NCI-H460 (cell line): ENCODE measurements at places on chromosomes 11 and 22. TPM values are rescaled to one million over a fixed set of nuclear protein-coding genes. Genes with fewer than 3 reads are reported as not detected.

GRCh38 chr11:30786256-30787110 is 200.3 kb upstream of the MPPED2 start:
- DNase-seq: no peak

GRCh38 chr22:44357966-44358465 is 45.3 kb upstream of the SHISAL1 start:
- no peak for DNase-seq

GRCh38 chr11:124801014-124801413 is 808 bp upstream of the MSANTD2 start:
- no peak for DNase-seq

GRCh38 chr11:27213232-27213660 is 149.8 kb downstream of the CCDC34 start:
- DNase-seq: no peak

- no peak for DNase-seq
Measured at GRCh38 chr11:2084721-2085120, 54.5 kb downstream of the IGF2 start.

DNA sequence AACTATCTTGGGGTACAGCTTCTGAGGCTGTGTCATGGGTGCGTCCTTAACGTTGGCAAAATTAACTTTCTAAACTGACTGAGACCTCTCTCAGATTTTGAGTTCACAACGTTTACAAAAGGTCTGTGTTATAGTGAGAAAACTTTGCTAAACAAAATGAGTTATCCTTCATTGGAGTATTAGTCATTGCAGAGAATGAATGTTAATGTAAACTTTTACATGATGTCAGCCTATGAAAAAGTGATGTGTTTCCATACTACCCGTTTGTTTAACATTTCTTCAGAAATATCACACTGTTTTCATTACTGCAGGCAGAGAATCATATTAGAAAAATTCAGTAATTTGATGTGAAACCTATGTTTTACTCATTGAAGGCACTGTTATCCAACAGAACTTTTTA is 32.1 kb downstream of the HSD17B12 start:
- no peak for DNase-seq

DNA sequence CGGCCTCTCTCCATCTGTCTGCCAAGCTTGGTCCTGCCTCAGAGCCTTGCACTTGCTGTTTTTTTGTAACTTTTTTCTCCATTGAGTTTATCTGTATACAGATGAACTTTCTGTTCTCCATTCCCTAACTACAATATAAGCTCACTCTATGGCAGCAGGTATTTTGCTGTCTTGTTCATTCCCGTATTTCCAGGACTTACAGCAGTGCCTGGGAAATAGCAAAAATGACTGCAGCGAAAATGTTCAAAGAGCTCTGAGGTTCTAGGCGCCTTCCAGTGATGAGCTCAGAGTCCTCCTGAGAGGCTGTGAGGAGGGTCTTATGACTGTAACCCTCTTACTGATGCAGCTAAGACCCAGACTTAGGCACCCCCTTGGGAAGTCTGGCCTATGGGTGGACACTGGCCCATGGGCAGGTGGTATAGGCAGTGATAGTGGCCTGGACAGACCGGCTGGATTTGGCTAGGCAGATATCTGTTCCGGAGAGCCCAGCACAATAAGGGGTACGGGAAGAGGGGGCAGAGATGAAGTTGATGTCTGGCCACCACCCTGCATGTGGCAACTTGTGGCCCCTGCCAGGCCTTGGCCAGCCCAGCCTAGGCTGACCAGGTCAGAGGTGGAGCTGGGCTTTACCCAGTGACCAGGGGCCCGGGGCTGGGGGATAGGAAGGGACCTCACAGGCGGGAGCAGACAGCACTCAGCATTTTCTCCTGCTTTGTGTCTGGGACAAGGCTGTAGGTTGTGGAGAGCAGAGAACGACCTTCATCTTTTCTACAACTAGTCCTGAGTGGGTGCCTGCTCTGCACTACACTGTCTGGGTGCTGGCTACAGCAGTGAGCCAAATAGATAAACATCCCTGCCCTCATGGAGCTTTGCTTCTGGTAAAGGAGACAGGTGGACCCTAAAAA is 4.6 kb downstream of the ATF4 start:
- no peak for DNase-seq

INS gene
- total RNA-seq: not detected in 2 replicates

MYEOV gene
- total RNA-seq: 0.64 and 0.72 TPM in 2 replicates

SPON1 gene
- 0.25 TPM in 1 of 2 replicates, not detected in the other for total RNA-seq
